ENCODE measurements at places on chromosomes 1 and 21. TPM values are rescaled to one million over a fixed set of nuclear protein-coding genes. Genes with fewer than 3 reads are reported as not detected.

The VHLL gene
- total RNA-seq, result not detected

The OR2T11 gene
- total RNA-seq, result not detected

The NEK7 gene
- 52.7 TPM for total RNA-seq

The SNX27 gene
- 36.0 TPM for total RNA-seq

The LHX4 gene
- not detected for total RNA-seq

The EFNA1 gene
- 13.0 TPM for total RNA-seq

The PLPPR4 gene
- 7.3 TPM for total RNA-seq

The ATG4C gene
- total RNA-seq, result 7.8 TPM

The KCND3 gene
- total RNA-seq, result 1.0 TPM

The NADK gene
- 11.5 TPM for total RNA-seq

The S100A3 gene
- total RNA-seq, result not detected

The RGS7 gene
- total RNA-seq, result not detected

The ACTN2 gene
- 660 TPM for total RNA-seq

The ADPRS gene
- total RNA-seq, result 21.4 TPM

The TTC13 gene
- total RNA-seq, result 20.4 TPM

The FCRL5 gene
- not detected for total RNA-seq

The VWA1 gene
- 11.0 TPM for total RNA-seq

The S1PR1 gene
- total RNA-seq, result 21.9 TPM

The NT5C1A gene
- 11.0 TPM for total RNA-seq

The CRNN gene
- total RNA-seq, result not detected

The TRAF5 gene
- 13.0 TPM for total RNA-seq

The TTC22 gene
- total RNA-seq, result not detected

The HRNR gene
- total RNA-seq, result not detected

The SH3BP5L gene
- total RNA-seq, result 19.3 TPM

The NEK2 gene
- total RNA-seq, result 3.1 TPM

The RRP15 gene
- total RNA-seq, result 8.9 TPM

The COL18A1 gene
- total RNA-seq, result 59.0 TPM

The MMEL1 gene
- total RNA-seq, result 1.0 TPM

The PRAMEF11 gene
- not detected for total RNA-seq

The SYPL2 gene
- 38.6 TPM for total RNA-seq
